ENCODE measurements at places on chromosomes 6 and 20.

- peak; percentile 62 for DNase-seq
These were observed 16.8 kb upstream of the ARFGEF2 start for GRCh38 chr20:48904566-48905296.

- no peak for DNase-seq
These were observed 228.1 kb downstream of the FOXC1 start for GRCh38 chr6:1837826-1838225.

DNA sequence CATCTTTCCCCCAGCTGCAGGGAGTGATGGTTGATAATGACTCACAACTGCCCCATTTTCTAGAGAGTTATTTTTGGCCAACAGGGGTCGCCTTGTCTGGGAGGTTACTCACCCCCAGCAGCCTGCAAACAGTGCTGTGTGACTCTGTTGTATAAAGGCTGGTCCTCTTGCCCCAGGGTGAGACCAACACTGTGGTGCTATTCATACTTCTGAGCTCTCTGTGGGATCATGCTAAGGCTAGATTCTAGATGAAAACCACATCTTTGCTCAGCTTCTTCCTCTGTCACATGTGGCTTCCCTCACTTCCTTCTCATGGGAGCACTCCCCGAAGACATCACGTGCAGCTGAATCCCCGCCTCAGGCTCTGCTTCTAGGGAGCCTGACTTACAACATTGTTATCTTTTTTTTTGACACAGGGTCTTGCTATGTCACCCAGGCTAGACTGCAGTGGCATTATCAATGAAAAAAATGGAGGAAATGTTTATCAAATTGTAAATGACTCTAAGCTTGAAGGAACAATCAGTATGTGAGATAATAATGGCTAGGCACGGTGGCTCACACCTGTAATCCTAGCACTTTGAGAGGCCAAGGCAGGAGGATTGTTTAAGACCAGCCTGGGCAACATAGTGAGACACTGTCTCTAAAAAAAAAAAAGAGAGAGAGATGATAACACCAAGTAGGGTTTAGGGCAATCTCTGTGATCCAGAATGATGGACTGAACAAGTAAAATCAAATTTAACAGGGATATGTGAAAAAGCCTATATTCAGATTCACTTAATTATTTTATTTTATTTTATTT lies 55.7 kb upstream of the SLC23A2 start:
- peak; percentile 45 for DNase-seq

GRCh38 chr6:54157405-54157804 lies 46.2 kb downstream of the MLIP start:
- DNase-seq = no peak

DNA sequence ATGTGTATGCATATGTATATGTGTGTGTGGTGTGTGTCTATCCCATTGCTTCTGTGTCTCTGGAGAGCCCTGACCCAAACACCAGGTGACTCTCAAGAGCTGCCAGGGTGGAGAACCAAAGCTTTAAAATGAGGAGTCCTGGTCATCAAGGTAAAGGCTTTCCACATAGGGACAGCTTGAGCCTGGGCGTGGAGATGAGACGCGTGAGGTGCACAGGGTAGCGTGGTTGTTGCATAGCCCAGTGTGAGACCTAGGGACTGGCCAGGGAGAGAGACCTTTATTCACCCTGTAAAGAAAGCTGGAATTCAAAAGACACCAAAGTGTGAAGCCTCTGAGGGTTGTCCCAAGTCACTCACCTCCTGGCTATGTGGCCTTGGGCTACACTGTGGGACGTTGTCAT lies 149.1 kb downstream of the SYCP2 start:
- DNase-seq = no peak

DNA sequence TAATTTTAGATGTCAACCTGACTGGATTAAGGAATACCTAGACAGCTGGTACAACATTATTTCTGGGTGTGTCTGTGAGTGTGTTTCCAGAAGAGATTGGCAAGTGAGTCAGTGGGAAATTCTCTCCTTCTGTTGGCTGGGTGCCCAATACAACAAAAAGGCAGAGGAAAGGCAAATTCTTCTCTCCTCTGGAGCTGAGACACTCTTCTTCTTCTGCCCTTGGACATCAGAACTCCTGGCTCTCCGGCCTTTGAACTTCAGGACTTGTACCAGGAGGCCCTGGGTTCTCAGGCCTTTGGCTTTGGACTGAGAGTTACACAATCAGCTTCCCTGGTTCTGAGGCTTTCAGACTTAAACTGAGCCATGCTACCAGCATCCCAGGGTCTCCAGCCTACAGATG lies 7.8 kb upstream of the BTN3A1 start:
- DNase-seq = peak; percentile 77

- peak; percentile 86 for DNase-seq
These were observed 136.4 kb upstream of the PLCB4 start for GRCh38 chr20:8932192-8933165.

GRCh38 chr6:126033696-126034095 lies 47.4 kb downstream of the TRMT11 start:
- DNase-seq = peak; percentile 93

GRCh38 chr20:10795286-10796026 lies 121.7 kb upstream of the JAG1 start:
- no peak for DNase-seq

DNA sequence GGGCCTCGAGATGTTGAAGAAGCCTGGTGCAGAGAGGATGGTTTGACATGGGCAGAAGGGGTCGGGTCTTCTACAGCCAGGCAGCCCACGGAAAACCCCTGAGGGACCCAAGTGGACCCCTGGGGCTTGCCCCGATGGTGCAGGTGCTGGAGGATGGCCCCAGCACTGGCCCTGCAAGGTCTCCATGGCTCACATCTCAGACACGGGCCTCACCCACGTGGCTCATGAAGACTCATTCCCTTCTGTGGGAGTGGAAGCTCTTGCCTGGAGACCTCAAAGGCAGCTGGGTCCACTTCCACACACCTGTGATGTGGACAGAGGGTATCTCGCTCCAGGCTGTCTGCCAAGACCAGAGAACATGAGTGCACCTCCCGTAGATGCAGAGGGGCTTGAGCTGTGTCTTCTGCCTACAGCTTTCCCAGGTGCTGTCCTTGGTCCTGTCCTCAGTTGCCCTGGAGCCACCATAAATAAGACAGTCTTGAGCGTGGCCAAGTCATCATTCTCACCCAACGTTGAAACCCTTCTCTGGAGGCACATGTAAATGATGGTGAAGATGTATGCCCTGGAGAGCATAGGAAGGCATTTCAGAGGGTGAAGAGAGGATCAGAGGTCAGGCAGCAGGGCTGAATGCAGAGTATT lies 108.0 kb downstream of the SYNDIG1 start:
- DNase-seq = no peak

DNA sequence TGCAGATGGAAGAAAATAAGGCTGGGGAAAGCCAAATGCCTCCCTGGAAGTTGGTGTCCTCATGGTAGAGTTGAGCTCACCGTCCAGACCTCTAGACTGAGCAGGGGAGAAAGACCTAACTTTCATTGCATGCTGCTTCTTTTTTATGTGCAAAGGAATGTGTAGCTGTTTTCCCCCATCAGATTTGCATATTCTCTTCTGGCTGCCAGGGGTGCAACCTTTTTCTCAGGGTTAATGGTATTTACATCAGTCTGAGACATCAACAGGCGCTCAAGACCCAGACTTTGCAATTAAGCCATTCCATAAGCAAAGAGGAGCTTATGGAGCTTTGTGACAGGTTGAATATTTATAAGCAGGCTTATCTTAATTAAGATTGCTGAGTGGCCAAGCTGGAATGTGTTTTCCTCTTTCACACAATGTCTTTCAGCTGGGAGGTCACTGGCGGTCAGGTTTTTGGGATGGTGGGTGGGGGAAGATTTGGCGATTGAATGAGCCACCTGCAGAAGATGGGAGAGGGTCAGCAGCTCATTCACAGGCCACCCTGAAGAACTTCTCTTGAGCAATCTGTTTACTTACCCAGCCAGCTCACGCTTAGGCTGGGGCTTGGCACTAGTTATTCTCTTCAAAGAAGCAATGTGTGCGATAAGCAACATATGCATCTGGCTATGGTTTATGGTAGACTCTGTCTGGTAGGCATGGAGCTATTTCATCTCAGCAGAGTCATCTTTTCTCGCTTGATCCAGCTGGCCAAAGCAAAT lies 88.6 kb downstream of the SCP2D1 start:
- DNase-seq = no peak

GRCh38 chr20:20691477-20692235 lies 20.8 kb downstream of the RALGAPA2 start:
- no peak for DNase-seq

DNA sequence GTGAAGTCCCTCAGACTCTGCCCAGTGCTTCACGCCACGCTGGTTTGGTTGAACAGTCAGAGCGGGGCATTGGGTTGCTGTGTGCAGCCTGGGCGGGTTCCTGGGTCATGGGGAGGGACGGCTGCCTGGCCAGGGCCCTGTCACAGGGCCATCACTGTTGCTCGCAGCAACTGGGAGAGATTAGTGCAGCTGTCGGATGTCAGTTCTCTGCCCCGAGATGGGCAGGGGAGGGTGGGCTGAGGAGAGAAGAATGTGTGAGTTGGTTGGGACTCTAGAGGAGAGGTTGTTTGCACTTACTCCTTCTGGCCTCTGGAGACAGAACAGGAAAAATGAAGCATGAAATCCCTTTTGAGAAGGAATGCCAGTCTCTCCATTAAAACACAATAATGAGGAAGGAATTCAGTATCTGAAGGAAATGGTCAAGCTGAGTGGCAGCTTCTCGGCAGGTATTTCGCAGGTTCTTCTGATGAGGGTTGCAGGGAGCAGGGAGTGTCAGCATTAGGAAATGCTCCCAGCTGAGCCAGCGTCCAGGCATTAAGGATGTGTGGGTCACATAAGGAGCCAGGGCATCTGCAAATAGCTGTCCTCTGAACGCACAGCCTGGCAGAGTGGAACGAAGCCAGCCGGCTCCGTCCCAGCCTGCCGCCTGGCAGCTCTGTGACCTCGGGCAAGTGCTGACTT lies 95.9 kb downstream of the SSR1 start:
- DNase-seq = no peak
